Prostate gland (tissue), 2 donors: ENCODE measurements at places on chromosomes 5 and 9. TPM values are rescaled to one million over a fixed set of nuclear protein-coding genes. Genes with fewer than 3 reads are reported as not detected.

DNA sequence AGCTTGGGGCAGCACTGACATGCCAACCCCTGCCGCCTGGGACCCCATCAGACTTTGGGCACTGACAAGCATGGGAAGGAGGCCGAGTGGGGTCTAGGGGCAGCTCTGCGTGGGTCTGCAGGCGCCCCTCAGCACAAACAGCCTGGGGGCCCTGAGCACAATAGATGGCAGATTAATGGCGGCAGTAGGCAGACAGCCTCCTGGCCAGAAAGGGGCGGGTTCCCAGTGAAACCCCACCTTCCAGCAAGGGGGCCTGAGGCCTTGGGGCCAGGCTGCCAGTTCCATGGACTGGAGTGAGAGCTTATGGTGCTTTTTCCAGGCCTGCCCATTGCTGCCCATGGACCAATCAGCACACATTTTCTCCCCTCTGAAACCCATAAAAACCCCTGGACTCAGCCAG lies 2031.2 kb downstream of the EFNA5 start:
- no peak for DNase-seq

- no peak for DNase-seq
Observed at GRCh38 chr5:82847562-82847961, 229.6 kb downstream of the TMEM167A start.

DNA sequence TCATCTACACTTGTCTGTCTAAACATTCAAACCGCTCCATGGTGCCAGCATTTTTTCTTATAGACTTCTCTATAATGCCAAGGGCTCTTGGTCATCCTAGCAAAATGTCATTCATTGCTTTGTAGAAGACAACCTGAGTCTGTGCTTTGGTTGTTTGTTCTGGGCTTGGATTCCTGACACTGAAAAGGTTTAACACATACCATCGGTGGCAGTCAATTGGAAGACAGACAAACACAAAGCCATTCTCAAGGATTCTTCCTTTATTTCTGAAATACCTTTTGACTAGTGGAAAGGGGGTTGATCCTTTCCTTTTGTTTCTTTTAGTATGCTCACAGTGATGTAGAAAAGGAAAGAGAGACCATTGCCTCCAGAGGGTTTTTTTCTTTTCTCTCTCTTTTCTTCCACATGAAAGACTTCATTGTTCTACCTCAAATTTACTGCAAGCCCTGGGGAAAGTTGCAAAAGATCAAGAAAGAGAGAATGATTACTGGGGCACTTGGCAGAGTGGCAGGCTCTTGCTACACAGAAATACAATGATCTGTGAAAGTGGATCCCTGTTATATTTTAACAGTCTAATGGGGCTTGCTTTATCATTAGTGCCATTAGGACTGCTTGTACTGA lies 66.4 kb upstream of the TMC1 start:
- DNase-seq = peak; percentile 63

- no peak for DNase-seq
Observed at GRCh38 chr5:139554264-139554663, 6.9 kb upstream of the UBE2D2 start.

GRCh38 chr5:133316346-133317343 lies 264.8 kb downstream of the HSPA4 start:
- DNase-seq = no peak

GRCh38 chr5:135192351-135192750 lies 158.3 kb upstream of the PITX1 start:
- DNase-seq = peak; percentile 33

DNA sequence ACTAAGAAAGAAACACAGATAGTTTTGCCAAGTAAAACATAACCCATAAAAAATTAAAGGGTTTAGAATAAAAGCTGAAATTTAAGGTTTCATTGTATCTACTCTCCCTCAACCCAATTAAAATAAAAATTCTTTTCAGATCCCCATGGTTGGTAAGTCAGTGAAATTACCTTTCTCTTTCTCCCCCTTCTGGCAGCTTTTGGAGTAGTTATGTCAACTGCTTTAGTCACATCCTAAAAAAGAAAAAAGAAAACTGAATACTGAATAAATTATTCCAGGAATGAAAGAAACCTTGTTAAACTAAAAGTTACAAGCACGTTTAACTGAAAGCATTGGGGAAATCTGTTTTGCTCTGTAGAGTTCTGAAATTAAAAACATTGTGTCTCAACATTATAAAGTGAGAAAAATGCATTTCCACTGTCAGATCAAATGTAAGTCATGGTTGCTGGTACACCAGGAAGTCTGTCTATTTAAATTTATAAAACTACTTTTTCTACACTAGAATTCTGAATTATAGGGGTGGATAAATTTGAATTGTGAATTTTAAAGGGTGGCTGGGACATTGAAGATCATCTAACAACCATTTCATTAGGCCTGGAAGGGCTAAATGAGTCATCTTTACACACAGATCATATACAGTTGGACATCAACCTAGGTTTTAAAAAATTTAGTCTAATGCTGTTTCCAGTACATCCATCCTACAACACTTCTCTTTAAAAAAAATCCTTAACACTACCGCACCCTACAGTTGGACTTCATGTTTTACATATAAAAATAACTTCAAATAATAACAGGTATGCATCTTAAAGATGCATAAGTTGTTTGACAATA lies 24.7 kb downstream of the PSIP1 start:
- DNase-seq = no peak

DNA sequence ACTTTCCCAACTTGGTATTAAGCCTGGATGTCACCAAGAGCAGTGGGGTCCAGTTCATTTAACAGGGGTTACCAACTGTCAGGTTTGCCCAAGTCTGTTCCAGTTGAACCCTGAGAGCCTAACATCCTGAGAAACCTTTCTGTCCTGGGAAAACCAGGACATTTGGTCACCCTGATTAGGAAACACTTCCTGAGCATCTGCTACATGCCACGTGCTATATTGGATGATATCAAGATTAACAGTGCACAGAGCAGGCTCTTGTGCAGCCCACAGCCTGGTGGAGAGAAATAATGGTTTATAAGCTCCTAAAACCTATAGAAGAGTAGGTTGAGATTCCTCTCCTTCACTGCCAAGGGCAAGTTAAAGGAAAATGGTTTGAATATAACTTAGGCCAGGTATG lies 102.9 kb upstream of the RAD23B start:
- DNase-seq = no peak

- no peak for DNase-seq
Observed at GRCh38 chr5:94173100-94173499, 431.7 kb upstream of the POU5F2 start.

GRCh38 chr5:154403776-154404387 lies 41.9 kb upstream of the SAP30L start:
- no peak for DNase-seq

GRCh38 chr9:91060520-91061343 lies 259.1 kb downstream of the SYK start:
- DNase-seq = peak; percentile 88

- no peak for DNase-seq
Observed at GRCh38 chr9:129094387-129095169, 13.7 kb downstream of the DOLPP1 start.

SLC25A2 gene
- 0.23 TPM for total RNA-seq

CARTPT gene
- 1.5 TPM for total RNA-seq

FBXW5 gene
- 304 TPM for total RNA-seq

ECPAS gene
- total RNA-seq = 87.8 TPM

PCDHB16 gene
- total RNA-seq = 4.4 TPM

KIF3A gene
- total RNA-seq = 14.0 TPM

PCDHA7 gene
- total RNA-seq = 0.23 TPM

CMYA5 gene
- total RNA-seq = 13.8 TPM
